ENCODE measurements at places on chromosomes 6 and 20.

GRCh38 chr6:16286151-16286522 is 47.8 kb downstream of the GMPR start:
- no peak for DNase-seq

DNA sequence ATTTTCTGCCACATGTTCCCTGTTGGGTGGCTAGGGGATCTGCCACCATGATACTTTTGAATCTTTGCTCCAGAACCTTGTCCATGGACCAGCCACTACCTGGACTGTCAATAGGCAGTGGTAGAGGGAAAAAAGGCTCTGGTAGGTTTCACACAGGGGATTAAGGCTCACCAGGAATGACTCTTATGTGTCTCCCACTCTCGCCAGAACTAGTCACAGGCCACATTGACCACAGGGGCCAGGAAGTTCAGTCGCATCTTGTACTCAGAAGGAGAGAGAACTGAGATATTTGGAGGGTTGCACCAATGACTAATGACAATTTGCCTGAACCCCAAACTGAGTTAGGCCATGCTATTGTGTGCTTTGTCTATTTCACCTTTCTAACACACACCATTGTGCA is 23.6 kb upstream of the APCDD1L start:
- DNase-seq = no peak

GRCh38 chr6:125924169-125924568 is 32.4 kb upstream of the HINT3 start:
- DNase-seq = no peak

- DNase-seq = no peak
These were observed 638.5 kb downstream of the EPM2A start for GRCh38 chr6:145096846-145097245.

DNA sequence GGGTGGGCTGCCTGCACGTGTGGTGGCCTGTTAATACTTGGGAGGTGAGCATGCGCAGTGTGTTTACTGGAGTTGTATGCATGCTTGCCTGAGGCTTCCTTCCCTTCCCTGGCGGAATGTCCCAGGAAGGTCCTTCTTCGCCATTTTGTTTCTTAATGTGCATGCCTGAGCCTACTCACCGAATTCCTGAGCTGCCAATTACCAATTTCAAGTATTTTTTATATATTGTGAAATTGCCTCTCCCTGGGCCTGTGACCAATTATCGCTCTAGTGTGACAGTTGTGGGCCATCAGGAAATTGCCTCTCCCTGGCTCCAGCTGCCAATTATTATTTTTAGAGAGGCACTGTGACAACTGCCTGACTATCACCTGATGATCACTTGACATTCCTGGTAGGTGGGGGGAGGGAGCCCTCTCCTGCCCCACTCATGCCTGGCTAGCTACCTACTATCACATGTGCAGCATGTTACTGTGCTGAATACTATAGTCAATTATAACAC is 70.0 kb downstream of the FAM50B start:
- DNase-seq = no peak

- DNase-seq = no peak
These were observed 249.9 kb downstream of the KHDC1L start for GRCh38 chr6:72975352-72975752.

GRCh38 chr20:38602185-38602581 is 574 bp downstream of the ARHGAP40 start:
- DNase-seq = no peak

GRCh38 chr6:30102414-30102969 is 10.4 kb downstream of the TRIM31 start:
- no peak for DNase-seq

DNA sequence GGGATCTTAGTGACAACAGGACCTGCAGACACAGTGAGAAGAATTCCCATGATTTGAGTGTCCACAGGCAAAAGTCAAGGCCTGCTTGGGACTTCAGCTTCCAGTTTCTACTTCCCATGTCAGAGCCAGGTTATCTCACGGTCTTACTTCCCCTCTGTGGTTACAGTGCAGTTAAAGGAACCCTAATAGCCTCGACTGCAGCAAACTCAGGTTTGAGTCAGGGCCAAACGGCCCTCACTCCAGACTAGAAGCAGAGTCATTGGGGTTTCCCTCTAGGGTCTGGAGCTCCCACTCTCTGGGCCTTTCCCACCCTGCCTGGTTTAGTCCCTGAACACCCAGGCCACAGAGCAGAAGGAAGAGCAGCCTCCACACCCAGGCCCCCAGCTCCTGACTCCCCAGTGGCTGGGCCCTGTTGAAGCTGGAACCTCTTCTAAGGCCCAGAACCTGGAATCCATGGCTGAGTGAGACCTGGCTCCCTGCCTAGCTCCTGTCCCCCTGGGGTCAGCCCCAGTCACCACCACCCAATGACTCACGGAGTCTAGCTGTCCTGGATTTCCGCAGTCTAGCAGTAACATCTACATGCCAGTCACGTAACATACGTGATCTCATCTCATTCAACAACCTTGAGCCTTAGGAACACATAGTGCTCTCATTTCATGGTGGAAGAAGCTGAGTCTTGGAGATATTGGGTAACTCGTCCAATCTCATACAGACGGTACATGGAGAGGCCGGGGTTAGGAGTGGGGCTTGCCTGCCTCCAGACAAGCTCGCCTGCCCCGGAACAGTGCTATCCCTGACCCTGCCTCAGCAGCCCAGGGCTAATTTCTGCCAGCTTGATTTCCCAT is 9.2 kb upstream of the GHRH start:
- no peak for DNase-seq

DNA sequence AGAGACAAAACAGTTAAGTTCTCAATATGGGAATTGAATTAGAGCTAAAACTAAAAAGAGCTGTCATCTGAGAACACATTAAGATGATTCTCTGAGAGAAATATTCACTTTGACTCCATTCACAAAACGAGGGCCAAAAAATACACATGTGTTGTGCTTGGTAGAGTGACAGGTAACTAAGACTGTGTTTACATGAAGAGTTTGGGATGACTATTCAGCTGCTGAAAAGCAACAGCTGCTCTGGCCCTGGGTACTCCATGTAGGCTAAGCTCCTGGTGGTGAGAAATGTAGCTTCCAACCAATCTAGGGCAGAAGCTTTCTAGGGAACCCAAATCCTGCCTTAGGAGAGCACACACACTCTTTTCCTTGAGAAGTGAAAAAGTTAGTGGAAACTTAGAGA is 184.5 kb downstream of the COL21A1 start:
- DNase-seq = no peak

DNA sequence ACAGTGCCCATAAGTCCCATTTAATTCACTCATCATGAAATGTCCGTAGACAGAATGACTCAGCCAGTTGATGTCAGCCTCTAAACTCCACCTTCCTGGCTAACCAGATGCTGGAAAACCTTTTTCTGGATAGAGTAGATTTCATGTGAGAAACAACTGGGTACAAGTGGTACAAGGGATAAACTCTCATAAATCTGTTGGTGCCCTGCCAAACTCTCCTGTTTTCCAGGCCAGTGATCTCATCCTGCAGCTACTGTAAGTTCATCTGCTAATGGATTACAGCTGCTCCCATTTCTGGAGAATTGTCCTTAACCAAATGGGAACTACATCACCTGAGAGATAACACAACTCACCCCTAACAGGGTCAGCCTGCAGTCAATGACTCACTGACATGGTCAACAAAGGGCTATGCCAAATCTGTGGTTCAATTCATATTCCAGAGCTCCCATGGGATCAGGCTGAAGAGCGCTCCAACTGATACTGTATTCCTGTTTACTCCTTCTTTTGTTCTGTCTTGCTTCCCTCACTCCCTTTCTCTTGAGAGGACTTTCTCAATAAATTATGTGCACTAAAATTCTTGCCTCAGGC is 210.1 kb upstream of the HDDC2 start:
- DNase-seq = no peak

DNA sequence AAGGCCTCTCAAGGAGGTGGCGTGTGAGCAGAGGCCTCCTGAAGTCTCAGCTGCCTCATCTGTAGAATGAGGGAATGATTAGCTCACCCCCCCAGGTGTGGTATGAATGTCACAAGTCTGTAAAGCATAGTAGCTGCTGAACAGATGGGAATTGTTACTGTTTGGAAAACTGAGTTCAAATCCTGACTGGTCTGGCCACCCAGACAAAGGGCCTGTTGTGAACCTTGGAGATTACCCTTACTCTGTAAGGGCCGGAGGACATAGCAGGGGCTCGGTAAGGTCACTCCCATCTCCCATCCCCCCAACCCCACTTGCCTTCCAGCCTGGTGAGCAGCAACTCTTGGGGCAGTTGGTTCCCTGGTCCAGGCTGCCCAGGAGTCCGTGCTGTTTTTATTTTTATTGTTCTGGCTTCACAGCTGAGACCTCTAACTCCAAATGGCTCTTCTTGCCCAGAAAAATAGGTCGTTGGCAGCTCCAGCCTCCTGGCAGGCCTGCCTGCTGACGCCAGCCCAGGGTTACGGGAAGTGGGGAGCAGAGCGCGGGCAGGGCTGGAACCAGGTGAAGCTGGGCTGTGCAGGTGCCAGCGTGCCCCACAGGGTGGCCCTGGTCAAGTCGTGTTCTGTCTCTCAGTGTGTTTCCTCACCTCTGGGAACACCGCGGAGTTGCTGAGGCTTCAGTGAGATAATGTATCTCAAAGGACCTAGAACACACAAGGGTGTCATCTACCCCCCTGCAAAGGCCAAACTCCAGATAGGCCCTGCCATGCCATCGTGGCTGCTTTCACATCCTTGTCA is 4.5 kb upstream of the SIRPA start:
- DNase-seq = no peak

DNA sequence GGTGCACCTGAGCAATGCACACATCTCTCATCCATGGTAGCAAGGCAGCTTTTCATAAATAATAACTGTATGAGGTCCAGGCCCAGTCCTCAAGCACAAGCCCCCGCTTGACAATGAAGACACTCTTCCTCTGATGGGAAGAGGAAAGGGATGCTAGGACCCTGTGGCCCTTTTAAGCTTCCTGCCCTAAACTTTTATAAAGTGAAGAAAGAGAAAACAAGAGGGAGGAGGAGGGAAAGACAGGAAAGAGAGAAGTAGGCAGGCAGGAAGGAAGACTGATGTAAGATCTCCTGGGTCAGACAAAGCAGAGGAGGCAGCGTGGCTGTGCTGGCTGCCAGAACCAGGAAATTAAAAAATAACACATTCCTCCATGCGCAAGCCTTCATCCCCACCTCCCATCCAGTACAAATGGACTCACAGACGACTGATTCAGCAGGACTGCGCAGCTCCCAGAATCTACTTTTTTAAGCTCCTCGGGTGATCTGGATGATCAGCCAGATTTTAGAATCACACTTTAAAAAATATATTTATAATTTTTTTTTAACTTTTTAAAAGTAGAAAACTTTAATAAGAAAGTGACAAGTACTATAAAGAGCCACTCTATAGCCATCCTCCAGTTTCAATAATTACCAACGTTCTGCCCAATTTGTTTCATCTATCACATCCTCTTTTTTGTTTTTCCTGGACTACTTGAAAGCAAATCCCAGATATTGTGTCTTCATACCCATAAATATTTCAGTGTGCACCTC is 16.5 kb downstream of the TNFAIP3 start:
- DNase-seq = peak; percentile 10

- no peak for DNase-seq
These were observed 57.4 kb downstream of the NCOA6 start for GRCh38 chr20:34768096-34768495.
